Activated naive CD4-positive, alpha-beta T cell treated with Interleukin-2 at 50 U/mL for 16 hours (primary cell): ENCODE measurements at places on chromosomes 1 and 21.

GRCh38 chr21:16145479-16145878 lies 415.7 kb downstream of the USP25 start:
- no peak for DNase-seq

DNA sequence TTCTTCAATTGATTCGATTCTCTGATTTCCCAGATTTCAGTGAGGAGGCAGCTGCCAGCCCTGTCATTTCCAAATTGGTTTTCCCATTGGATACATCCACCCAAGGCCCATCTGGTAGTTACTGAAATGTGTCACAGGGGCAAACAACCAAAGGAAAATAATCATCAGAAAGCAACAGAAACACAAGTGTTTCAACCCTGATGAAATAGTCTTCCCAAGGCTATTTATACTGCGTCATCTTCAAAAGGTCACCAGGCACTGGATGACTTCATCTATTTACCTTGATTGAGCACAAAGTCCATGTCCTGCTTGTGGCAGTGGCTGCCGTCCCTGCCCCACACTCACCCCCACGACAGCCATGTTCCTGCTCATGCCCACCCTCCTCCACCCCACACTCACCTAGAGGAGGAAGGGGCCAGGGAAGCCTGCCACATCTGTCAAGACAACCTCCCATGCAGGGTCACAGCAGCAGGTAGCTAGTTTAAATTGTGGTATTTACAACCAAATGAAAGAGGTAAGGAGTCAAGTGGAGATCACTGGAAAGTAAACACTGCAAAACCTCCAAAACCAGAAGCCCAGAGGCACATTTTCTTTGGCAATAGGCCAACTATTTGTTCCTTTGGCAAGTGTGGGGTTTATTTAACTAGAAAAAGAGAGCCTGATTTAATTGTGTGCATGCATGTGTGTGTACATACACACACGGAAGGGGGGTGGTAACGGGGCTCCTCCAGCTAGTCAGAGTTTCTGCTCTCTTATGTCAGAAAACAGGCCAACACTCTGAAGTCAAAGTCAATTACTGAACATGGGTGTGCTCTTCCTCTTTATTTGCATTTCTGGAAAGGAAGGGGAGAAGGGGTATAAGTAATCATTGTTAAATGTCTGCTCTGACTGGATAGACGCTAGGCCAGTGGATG lies 49.5 kb upstream of the RAB4A start:
- DNase-seq: no peak

DNA sequence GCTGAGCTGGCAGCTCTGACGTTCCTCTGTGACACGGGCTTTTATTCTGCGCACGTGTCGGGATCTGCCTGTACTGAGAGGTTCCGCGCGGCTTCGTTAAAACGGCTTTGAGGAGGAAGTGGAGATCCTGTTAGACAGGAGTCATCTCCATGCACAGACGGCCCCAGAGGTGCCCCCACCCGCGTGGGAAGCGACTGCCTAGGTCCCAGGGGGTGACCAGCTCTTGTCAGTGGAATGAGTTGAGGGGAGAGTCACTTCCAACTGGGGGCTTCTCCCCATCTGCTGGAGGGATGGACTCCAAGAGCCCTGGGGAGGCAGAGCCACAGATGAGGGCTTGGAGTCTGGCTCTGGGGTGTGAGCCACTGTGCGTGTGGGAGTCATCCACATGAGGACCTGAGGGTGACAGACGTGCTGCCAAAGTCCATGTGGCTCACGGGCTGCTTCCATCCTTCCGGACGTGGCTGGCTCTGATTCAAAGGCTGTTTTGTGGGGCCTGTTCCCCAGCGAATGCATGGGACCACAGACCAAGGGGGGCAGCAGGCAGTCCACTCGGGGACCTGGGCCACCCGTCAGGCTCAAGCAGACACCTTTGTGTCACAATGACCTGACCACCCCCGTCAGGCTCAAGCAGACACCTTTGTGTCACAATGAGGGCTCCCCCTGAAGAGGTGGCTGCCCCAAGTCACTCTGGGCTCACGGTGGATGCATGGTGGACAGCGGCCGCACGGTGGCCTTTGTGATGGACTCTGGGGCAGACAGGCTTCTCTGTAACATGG lies 26.8 kb downstream of the PTTG1IP start:
- peak; percentile 34 for DNase-seq

DNA sequence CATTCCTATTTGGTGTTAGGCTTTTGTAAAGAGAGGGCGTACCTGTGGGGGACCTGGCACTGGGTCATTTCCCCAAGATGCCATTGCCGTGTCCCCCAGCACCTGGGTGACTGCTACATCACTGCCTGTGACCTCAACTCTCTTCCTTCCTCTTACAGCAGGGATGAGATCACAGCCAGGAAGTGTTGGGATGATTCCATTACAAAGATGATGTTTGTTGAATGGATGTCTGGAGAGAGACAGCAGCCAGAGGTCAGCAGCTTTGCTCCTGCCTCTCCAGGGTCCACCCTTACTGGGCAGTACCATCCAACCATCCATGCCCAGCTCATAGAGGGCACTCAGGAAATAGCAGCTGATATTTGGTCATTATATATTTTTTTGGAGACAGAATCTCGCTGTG lies 35.1 kb downstream of the TMEM51 start:
- no peak for DNase-seq

- peak; percentile 70 for DNase-seq
Measured at GRCh38 chr1:52141513-52142219, at the start of gene ZFYVE9. TSS of gene ZFYVE9 (plus strand) at chr1:52142089. CDS start at chr1:52233207, 91,118 bp downstream.

DNA sequence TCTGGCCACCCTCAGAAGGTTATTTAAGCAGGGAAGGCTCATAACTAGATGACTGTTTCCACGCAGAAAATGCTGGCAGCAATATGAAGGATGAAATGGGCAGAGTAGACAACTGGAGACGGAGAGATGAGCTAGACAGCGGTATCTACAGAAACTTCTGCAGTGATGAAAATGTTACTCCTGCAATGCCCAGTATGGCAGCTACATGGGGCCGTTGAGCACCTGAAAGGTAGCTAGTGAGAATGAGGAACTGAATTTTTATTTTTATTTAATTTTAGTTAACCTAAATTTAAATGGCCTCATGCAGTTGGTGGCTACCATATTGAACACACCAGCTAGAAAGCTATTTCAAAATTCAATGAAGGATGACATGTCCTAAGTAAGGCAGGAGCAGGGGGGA lies 27.3 kb downstream of the SIPA1L2 start:
- no peak for DNase-seq

DNA sequence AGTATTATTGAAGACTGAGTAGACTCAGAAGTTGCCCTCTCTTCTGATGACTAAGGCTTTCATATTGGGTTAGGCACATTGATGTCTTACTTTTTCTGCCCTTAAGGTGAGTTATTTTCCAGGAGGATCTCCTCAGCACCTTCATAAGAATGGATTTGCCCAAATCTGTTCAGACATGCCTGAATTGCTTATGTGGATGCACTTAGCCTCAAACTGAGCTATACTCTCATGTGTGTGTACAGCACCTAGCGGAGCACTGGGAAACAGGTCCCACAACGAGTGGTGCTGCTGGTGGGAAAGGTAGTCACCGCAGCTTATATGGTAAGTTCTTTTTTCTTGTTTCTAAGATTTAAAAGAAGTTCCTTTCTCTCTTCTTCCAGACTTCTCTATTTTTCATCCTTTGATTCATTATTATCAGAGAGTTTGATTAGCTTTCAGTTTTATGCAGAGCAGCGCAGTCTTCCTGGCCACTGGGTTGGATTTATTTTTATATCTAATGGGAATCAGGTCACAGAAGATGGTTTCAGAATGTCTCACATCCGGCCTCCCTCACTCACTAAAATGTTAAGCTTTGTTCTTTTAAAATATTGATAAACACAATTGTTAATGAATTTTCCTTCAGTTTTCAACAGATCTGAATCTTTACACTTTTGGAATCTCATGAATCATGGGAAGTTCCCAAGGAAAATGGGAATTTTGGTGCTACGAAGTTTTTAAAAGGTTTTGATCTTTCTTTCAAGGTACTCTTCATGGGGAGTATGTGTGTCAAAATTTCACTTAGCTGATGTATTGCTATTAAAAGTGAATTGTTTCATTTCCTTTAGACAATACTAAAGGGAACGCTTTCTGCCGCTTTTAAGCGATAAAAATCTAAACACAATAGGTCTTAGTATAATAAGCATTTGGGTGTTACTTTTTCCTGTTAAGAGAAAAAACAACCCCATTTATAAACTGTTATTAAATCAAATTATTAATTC lies 58.5 kb downstream of the EXTL2 start:
- no peak for DNase-seq

DNA sequence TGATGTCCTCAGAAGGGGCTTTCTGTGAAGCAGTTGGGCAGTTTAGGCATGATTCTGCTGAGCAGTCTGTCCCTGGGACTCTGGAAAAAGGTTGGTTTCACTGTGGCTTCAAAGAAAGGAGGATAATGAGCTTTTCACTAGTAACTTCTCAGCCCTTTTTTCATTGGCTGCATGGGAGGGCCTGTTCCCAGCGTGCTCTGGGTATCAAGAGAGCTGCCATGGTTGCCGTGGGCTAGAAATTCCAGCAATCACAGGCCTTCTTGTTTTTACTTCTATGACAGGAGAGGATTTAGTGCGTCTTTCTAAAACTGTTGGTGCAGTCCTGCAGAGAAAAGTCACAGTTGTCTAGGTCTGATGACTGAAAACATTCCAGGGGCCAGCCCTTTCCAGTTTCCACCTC lies 7.2 kb downstream of the SZRD1 start:
- no peak for DNase-seq

DNA sequence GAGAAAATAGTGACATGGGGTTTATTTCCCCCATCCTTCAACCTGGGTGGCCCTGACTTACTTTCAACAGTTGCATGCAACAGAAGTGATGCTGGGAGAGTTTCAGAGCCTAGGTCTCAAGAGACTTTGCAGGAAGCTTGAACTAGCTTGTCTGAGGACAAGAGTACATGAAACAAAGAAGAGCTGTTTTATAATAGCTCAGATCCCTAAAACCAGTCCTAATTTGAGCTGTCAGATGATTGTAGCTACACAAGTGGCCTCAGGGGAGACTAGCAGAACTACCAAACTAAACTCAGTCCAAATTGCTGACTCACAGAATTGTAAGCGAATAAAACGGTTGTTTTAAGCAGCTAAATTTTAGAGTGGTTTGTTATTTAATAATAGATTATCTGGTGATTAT lies 17.1 kb downstream of the RC3H1 start:
- DNase-seq: no peak

DNA sequence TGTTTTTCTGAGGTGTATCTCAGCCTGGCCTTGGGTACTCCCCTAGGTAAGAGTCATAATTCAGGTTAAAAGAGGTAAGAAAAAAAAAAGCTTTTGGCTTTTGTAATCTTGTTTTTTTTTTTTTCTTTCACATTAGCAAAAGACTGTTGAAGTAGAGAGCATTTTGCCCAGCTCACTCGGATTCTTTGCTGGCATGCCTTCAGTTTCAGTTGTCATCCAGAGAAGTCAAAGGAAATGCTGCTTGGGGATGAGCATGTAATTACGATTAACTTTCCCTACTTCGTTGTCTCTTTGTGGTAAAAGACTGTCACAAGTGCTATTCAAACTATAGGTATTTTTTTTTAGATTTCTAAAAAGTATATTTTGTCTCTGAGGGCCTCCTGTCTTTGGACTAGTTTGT lies 6.3 kb downstream of the BACH1 start:
- DNase-seq: no peak

DNA sequence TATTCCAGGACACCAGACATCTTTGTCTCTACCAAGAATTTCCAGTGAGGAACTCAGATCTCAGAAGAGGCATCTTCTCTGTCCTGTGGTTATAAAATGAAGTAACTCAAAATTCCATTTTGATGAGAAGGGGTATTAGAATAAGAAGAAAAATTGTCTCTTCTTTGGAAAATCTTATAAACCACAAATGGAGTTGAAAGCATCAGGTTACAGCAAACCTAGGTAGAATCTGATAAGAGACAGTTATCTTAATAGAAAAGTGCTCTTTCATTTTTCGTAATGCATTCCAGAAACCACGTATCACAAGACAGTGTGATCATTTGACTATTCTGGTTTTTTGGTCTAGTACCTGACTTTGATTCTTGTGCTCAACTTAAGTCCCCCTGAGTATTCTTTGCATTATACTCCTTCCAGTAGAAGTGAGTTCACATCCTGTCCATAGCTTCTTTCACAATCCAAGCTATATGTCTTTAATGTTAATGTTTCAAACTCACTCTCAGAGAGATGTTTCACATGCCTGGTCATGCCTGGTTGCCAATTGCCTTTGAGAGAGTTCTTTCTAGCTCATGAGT lies 120.9 kb upstream of the PRDX6 start:
- no peak for DNase-seq

DNA sequence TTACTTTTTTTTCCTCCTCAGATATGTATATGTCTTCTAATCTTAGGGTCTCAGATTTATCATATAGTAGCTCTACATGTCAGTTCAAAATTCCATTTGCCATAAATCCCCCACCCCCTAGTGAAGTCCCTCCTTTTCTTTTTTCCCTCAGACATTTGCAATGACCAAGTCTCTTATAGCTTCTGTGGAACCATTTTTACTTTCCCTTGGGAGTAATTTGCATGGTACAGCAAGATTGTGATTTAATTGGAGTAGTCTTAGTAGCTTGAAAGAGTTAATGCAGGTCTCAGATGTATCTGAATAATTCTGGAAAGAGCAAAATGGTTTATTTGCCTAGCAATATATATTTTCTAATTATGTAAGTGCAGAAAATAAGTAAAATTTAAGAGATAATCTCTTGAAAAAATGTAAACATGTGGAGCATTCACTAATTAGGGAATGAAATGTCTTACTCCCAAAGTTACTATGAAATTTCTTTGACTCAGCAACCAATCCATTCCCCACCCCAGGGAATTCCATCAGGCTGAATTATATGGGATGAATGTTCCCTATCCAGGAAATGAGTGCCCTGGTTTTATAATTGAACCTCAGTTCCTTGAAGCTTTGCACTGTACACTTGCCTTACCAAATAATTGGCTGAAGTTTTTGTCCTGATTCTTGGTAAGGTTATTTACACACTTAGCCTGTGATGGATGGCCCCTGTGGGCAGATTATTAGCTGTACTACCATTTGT lies 267.0 kb downstream of the DNM3 start:
- no peak for DNase-seq

- no peak for DNase-seq
Measured at GRCh38 chr1:172112576-172112975, 271.3 kb downstream of the DNM3 start.

- DNase-seq: no peak
Measured at GRCh38 chr21:25515484-25516405, 91.5 kb downstream of the MRPL39 start.

- no peak for DNase-seq
Measured at GRCh38 chr1:77081834-77082233, 137.4 kb downstream of the PIGK start.

DNA sequence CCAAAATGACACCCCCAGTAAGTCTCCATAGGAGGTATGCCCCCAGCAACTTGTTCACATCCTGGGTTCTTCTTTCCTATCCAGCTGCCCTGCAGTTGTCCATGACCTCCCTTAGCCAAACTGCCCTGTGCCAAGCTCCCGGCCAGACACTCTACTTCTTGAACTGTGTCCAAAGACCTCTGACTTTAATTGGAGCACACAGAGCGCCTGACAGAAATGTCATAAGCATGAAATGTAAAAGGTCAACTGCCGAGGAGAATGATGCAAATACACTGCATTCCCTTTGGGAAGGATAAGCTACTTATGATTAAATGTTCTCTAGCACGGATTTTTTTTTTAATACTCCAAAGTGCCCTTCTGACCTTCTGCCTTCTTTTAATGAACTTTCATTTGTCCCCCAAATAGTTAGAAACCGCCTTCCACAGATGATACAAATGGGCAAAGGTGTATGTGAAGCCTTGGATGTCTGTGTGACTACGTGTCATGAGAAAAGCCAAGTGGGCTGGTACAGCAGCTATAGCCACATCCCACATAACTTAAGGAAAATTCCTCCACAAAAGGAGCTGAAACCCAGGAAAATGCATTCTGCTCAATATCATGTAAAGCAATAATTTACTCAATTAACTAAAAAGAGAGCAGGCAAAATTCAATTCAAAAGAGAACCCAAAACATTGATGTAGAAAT lies 26.8 kb downstream of the PALMD start:
- no peak for DNase-seq
